ENCODE measurements at places on chromosomes 7 and 10.

- DNase-seq: no peak
These were observed 124.2 kb downstream of the RNF32 start for GRCh38 chr7:156764766-156765165.

- DNase-seq: no peak
These were observed 15.3 kb upstream of the PAX2 start for GRCh38 chr10:100729862-100730724.

- no peak for DNase-seq
These were observed 176.4 kb downstream of the ELFN1 start for GRCh38 chr7:1846331-1847065.

GRCh38 chr7:132942701-132943100, 139.2 kb downstream of the CHCHD3 start:
- DNase-seq: no peak

DNA sequence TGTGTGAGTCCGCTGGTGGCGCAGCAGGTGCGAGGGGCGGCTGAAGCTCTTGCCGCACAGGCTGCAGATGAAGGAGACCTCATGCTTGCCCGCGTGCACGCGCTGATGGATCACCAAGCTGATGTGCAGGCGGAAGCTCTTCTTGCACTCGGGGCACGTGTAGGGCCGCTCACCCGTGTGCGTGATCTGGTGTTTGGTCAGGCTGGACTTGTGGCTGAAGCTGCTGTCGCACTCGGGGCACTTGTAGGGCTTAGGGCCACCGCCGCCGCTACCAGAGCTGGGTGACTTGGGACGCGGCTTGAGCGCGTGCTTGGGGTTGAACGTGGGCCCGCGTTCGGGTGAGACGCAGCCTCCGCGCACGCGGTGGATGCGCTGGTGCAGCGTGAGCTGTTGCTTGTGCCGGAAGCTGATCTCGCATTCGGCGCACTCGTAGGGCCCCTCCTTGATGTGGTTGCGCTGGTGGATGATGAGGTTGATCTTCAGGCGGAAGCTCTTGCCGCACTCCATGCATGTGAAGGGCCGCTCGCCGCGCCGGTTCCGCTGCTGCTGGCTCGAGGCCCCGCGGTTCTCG, 28.7 kb downstream of the ZNF777 start:
- no peak for DNase-seq

DNA sequence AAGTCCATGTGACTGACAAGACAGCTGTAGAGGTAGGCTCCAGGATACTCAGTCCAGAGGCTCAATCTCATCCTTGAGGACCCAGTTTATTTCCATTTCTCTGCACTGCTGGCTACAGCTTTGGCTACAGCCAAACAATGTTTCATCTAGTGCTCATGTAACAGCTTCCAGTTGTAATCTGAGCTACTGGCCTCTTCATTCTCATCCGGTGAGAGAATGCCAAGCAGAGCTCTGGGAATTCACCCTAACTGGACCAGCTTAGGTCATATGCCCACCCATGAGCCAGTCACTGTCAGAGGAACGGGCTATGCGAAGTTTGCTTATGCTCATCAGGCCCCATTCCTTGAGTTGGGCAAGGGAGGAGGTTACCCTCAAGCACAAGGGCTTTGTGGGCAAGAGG, 192.9 kb downstream of the EVX1 start:
- DNase-seq: no peak

DNA sequence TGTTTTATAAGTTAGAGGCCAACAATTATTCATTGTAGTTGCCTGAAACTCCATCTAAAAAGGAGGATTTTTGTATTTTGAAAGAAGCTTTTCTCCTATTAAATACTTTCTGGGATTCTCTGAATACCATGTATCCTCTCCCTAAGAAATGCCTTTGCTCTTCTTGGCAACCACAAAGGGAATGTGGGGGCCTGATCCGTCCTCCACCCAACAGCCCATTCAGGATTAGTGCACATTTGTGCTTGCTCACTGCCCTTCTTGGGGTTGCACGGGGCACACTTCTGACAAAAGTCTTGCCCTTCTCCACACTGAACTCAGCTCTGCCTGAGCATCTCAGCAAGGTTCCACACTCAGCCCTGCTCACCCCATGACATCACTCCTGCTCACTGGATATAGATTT, 194.2 kb downstream of the SLC25A13 start:
- no peak for DNase-seq

- DNase-seq: peak; percentile 16
These were observed 107.3 kb downstream of the LRRN3 start for GRCh38 chr7:111198255-111198654.

- DNase-seq: peak; percentile 27
These were observed 114.9 kb downstream of the HDAC9 start for GRCh38 chr7:18610331-18610948.

- no peak for DNase-seq
These were observed 191.3 kb upstream of the ZNF32 start for GRCh38 chr10:43839973-43840372.

DNA sequence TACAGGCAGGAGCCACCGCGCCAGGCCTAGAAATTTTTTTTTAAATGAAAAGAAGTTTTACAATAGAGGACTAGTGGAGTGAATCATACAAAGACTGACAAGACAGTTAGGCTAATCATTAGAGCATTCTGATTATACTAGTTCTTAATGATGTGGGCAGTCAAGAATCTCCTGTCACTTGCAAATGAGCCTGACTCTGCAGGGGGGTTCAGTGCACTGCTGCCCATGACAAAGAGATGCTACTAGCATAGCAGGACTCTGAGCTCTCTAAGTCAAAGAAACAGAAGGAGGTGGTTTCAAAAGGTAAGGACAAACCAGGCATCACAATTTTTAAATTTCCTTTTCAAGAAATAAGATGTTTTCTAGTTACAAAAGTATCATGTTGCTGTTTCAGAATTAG, 59.0 kb downstream of the CCDC6 start:
- no peak for DNase-seq

- no peak for DNase-seq
These were observed 375 bp upstream of the CHN2 start for GRCh38 chr7:29194206-29194593.

GRCh38 chr7:100130608-100131453, 4.1 kb downstream of the MBLAC1 start:
- peak; percentile 54 for DNase-seq

GRCh38 chr7:5679048-5679812, 102.2 kb downstream of the RNF216 start:
- DNase-seq: no peak

DNA sequence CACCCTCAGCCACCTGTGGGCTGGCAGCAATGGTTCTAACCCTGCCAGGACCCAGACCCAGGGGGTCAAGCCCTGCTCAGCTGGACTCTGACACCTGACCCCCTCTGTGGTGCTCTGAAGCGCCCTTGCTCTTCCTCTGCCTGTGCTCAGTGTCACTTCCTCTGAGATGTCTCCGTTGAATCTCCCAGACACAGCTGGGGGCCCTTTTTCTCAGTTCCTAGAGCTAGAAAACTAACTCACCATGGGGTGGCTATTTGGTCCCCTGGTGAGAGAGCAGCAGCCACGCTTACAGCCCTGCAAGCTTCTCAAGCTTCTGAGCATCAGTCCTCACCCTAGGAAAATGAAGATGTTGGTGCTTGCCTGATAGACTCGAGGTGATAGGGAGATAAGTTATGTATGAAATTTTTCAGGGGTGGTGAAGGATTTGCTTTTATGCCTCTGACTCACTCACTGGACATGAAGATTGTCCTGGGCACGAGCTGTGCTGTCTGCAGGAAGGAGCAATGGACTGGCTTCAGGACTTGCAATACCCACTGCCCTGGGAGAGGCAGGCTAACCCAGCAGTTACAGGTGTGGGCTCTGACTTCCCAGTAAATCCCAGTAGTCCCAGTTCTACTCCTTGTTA, 29.6 kb downstream of the COL13A1 start:
- no peak for DNase-seq

GRCh38 chr10:104139221-104139620, 17.2 kb downstream of the SFR1 start:
- no peak for DNase-seq

- DNase-seq: no peak
These were observed 16.6 kb downstream of the STMP1 start for GRCh38 chr7:135678612-135679575.

DNA sequence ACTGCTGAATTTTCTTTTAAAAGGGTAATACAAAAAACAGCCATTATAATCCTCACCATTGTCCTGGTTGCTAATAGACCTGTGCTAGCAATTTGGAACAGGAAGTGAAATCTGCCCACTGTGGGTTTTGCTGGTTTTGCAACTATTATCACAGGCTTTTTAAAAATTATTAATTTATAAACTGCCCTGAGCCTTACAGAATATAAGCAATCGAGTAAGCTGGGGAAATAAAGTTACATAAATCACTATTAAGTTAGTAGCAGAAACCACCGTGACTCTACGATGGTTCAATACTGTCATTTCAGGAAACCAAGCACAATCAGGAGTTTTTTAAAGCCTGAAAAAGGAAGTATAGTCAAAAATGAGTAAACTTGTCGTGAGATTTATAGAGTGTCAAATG, 62.3 kb downstream of the TMEM26 start:
- DNase-seq: no peak

GRCh38 chr10:64369885-64370773, 848.9 kb downstream of the REEP3 start:
- peak; percentile 3 for DNase-seq

DNA sequence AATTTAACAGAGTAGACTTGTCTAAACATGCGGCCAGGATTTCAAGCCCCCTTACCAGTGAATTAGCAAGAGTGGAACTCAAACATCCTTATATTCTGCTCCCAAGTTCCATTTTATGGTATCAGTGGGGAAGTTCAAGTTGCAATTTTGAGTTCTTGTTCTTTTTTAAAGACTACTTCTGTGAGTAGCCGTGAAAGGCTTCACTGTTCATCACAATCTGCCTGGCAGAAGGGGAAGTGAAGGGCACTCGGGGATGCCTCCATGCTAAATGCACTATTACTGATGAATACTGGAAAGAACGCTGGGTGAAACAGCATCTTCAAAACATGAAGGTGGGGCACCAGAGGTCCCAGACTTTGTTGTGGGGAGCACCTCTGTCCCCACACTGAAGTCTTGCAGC, 22.4 kb upstream of the FGL2 start:
- no peak for DNase-seq

DNA sequence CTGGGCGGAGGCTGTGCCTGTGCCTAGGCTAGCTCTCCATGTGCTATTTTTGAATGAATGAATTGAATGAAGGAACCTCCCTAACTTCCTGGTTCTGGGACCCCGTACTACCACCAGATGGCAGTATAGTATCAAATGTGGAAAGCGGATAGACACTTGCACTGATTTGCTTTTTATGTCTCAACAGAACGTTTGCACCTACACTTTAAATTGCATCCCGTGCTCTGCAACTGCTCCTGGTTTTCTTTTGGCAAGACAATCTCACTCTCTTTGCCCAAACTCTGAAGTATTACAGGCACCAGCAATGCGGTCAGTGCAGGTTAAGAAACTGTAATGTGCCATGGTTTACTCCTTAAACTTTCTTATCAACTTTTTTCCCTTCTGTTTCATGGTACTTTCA, 6.5 kb downstream of the FZD8 start:
- peak; percentile 66 for DNase-seq

GRCh38 chr10:122706467-122706866, 6.8 kb upstream of the C10orf120 start:
- no peak for DNase-seq

DNA sequence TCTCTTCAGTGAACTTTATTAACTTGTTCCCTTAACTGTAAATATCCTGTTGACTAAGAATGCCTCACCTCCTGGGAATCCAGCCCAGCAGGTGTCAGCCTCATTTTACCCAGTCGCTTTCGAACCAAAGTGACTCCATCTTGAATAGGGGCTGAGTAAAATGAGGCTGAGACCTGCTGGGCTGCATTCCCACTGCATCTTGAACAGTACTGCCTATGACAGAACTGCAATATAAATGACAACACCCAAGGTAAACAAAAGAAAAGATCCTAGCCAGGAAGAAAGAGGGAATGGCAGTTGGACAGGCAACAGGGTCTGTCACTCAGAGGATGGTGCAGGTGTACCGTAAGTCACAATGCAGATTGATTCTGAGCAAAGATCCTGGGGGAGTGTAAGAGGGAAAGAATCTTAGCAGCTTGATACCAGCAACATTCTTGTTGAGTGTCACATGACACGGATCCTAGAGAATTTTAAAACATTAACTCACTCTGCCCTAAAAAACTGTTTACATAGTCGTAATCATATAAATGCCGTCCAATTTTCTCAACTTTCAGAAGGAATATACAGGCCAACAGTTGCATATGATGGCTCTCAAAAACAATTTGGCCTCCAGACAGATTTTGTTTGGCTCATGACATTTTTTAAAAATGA, 4.4 kb upstream of the FAM107B start:
- DNase-seq: no peak

DNA sequence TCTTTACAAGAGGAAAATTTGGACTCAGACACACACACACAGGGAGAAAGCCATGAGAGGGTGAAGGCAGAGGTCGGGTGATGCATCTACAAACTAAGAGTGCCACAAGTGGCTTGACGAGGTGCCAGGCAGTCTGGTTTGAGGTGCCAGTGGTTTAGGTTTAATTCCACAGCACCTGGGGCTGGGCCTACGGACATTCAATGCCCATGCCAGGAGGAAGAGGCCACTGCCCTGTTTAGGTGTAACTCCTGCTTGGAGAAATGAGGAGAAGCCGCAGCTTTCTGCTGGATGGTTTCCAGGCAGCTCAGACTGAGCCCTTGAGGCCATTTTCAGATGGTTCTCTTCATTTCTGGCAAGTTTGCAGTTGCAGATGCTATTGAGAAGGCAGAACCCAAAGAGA, 83.6 kb downstream of the HTR5A start:
- DNase-seq: no peak

GRCh38 chr7:142868188-142868985, 13.5 kb downstream of the EPHB6 start:
- no peak for DNase-seq

DNA sequence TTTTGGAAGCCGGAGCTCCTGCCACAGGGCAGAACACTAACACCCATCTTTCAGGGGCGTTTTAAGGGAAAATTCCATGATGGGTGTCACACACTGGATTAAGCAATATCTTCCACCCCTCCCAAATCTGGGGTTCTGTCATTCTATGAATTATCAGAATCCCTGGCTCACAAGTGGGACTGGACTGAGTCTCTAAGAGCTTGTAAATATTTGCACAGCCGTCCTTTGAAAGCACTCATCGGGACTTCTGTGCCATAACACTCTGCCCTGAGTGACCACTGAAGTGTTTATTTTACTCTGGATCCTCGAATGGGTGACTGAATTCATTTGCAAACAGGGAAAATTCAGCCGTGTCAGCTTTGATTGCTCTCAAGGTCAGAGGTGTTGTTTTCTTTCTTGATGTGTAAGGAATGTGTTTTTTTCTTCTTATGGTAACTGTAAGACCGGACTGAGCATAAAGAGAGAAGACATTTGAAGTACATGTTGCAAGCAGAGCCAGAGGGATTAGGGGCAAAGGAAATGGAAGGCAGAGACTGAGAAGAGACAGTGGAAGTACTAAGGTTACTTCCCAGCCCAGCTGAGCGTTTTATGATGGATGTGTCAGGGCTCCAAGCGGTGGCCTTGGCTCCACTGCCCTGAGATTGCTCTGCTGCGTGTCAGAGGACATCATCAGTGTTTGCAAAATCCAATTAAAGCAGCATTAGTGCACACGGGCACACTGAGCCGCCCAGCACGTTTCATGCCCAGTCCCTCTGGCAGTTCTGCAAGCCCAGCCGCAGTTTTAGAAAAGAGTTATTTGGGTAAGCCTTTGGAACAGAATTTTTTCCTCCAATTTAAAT, 17.7 kb upstream of the GTPBP4 start:
- DNase-seq: peak; percentile 93

- no peak for DNase-seq
These were observed 45.1 kb upstream of the SEPTIN7 start for GRCh38 chr7:35755711-35756110.
